IMR-90 (cell line): ENCODE measurements at places on chromosomes 11 and 22. TPM values are rescaled to one million over a fixed set of nuclear protein-coding genes. Genes with fewer than 3 reads are reported as not detected.

RBFOX2 gene
- 178 and 227 TPM in 2 replicates for total RNA-seq

CHRM4 gene
- total RNA-seq, result 0.18 and 0.28 TPM in 2 replicates

POU2AF3 gene
- not detected in 2 replicates for total RNA-seq

WBP2NL gene
- total RNA-seq, result not detected in 2 replicates

MRGPRD gene
- total RNA-seq, result not detected in 2 replicates

SLCO2B1 gene
- not detected in 2 replicates for total RNA-seq

ADAMTS8 gene
- total RNA-seq, result under 0.01 TPM in 2 replicates
